CD4-positive, alpha-beta T cell treated with Interleukin-15 for 4 hours (primary cell): ENCODE measurements at places on chromosomes 2 and 18.
A peak's percentile ranks its signal among the peaks of the same experiment; 100 is the strongest.

- DNase-seq, result no peak
Measured at GRCh38 chr2:28469947-28470535, 25.8 kb upstream of the PLB1 start.

DNA sequence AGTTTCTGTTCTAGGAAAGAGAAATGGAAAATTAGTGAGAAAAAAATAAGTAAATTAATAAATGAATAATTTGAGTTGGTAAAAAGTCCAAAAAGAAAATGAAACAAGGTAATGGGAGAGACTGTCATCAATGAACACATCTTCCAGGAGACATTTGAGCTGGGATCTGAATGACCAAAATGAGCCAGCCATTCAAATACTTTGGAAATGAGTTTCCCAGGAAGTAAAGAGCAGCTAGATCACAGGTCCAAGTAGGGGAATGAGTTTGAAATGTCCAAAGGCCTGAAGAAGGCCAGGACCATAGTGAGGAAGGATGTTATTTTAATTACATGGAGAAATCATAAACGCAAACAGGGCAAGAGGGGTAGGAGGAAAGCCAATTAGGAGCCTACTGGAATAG is 6.6 kb upstream of the DNAH7 start:
- DNase-seq, result no peak

DNA sequence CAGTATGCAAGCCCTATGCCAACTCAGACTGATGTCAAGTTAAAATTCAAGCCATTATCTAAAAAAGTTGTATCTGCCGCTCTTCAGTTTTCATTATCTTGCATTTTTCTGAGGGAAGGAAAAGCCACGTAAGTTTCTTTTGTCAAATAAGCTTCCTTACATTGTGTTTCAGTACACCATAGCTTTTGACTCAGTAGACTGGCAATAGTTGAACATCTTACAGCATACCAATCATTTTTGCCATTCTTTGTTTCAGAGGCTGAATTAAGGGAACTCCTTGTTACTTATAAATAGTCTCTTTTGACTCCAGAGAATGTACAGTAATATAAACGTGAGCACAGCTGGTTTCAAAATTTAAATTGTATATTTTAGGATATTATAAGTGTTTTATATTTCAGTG is 120.6 kb downstream of the EHBP1 start:
- DNase-seq, result no peak

GRCh38 chr2:36663295-36663694 is 33.2 kb upstream of the VIT start:
- DNase-seq, result no peak

DNA sequence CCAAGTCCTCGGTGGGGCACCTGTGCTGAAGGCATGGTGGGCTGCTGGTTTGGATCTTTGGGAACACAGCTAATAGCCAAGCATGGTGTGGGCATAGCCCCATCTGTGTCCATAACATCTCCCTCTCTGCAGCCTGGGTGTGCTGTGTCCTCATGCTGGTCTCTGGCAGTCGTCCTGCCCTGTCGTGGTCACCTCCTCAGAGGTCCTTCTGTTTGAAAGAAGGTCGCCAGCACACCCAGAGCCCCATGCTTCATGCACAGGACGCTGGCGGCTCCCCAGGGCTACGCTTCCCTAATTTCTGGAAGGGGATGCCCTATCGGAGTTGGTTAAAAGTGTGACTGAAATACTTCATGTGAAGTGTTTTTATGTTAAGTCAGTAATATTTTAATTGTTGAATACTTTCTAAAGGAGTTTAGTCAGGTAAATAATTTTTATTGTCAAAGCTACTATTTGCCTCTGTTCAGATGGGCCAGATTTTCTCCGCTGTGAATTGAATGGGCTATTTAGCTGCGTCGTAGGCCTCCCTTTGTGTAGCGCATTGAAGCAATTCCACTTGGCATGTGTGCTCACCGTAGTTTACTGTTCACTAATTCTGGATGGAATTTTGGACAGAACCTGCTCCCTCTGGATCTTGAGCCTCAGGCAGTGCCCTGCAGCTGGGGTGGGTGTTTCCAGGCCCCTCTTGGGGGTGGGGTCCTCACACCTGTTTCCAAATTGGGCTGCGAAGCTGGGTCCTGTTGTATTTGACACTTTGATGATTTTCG is 81.9 kb downstream of the WDSUB1 start:
- DNase-seq, result no peak

GRCh38 chr18:54134053-54134452 is 90.4 kb downstream of the MBD2 start:
- no peak for DNase-seq

DNA sequence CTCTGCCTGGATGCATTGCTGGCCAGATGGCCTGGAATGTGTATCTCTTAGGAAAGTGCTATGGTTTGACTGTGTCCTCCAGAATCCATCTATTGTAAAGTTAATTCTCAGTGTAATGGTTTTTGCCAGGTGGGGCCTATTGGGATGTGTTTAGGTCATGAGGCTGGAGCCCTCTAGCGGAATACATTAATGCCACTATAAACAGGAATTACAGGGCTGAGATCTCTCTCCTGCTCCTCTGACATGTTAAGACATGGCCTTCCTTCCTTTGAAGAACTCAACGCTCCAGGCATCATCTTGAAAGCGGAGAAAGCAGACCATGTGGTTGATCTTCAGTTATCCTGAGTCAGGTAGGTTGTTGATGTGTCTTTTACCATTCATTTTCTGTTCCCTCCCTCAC is 276.4 kb downstream of the RPIA start:
- DNase-seq, result no peak

GRCh38 chr18:70732188-70732587 is 443.3 kb downstream of the SOCS6 start:
- DNase-seq, result no peak

DNA sequence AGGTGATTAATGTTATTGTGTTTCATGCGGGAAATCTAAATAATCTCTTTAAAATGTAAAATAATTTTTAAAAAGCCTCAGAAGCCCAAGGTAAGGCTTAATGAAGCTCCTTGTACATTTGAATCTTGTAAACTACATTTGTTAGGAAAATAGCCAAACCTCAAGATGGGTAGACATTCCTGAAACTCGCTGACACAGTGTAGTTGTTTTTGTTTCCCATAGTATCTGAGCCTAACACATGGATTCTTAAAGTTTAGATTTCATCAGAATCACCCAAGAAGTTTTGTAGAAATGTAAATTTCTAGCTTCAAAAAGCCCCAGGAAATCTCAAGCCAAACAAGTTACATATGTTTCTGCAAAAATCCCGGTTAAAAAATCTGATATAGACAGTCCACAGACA is 1221.1 kb upstream of the ACVR2A start:
- DNase-seq, result no peak

GRCh38 chr18:49815927-49816326 is 2.6 kb upstream of the ACAA2 start:
- no peak for DNase-seq

- peak; percentile 17 for DNase-seq
Measured at GRCh38 chr2:70977605-70978205, 725 bp upstream of the ANKRD53 start.

- no peak for DNase-seq
Measured at GRCh38 chr2:64467096-64467843, 13.3 kb downstream of the LGALSL start.

- DNase-seq, result no peak
Measured at GRCh38 chr18:68445668-68446426, 269.1 kb downstream of the TMX3 start.

GRCh38 chr2:36952748-36953197 is 13.6 kb downstream of the STRN start:
- no peak for DNase-seq

- no peak for DNase-seq
Measured at GRCh38 chr2:25814681-25815080, 63.6 kb downstream of the ASXL2 start.

DNA sequence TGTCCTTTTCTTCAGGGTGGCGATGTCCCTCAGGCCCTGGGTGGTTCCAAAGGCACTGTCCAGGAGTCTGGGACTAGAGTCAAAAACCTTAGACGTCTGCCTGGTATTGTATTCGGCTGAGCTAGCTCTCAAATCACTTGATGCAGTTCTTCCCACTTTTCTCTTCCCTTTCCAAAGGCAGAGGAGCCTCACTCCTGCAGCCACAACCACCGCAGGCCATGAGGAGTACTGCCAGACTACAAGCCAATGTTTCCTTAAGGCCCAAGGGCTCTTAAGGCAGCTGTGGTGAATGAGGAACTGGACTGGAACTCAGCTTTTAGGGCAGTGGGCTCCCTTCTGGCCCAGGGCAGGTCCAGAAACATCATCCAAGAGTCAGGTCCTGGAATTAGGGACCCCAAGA is 360.7 kb downstream of the SPAG16 start:
- DNase-seq, result no peak

GRCh38 chr2:200089040-200089755 is 133.8 kb downstream of the MAIP1 start:
- no peak for DNase-seq

DNA sequence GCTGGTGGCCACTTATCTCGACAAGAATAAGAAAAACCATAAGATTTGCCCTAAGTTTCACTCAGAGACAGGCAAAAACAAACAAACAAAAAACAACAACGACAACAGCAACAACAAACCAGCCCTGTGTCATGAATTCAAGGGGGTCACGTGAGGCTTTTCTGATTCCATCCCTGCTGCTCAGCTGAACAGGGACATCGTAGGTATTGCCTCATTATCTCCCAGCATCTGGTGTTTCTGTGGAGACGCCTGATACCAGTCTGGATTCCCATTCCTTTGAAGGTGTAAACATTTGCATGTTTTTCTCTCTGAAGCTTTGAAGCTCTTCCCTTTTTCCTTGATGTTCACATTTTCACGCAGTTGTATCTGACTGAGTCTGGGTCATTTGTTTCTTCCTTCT is 117.4 kb downstream of the KCNF1 start:
- DNase-seq, result no peak

GRCh38 chr18:506264-506663 is 5.8 kb upstream of the COLEC12 start:
- DNase-seq, result no peak

DNA sequence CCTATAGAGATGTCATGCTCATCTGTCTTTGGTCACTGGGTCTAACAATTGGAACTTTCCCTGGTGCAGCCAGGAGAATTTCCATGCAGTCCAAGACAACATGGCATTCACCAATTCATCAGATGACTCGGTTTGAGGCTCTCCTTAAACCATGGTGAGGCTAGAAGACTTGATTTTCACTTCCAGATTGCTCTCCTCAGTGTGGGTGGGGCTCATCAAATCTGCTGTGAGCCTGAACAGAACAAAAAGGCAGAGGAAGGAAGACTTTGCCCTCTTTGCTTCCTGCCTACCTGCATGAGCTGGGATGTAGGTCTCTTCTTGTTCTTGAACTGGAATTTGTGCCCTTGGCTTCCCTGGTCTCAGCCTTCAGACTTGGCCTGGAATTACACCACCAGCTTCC is 203.4 kb upstream of the TRIB2 start:
- no peak for DNase-seq

- DNase-seq, result no peak
Measured at GRCh38 chr2:42492691-42493467, 903 bp downstream of the KCNG3 start.

DNA sequence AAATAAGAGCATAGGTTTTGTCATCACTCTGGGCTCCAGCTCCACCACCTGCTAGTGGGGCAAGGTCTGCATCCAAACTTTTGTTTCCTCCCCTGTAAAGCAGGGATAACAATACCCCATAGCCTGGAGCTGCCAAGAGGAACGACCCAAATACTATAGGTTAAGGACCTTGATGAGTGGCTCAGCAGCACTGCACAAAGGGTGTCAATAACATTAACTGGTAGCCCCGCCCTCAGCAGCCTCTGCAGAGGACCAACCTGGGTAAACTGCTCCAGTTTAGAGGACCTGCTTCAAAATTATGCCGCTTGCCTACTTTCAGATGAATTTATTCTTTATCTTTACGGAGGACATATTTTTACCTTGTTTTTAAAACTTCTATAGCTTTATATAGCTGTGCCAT is 65.8 kb upstream of the RIOK3 start:
- DNase-seq, result no peak

DNA sequence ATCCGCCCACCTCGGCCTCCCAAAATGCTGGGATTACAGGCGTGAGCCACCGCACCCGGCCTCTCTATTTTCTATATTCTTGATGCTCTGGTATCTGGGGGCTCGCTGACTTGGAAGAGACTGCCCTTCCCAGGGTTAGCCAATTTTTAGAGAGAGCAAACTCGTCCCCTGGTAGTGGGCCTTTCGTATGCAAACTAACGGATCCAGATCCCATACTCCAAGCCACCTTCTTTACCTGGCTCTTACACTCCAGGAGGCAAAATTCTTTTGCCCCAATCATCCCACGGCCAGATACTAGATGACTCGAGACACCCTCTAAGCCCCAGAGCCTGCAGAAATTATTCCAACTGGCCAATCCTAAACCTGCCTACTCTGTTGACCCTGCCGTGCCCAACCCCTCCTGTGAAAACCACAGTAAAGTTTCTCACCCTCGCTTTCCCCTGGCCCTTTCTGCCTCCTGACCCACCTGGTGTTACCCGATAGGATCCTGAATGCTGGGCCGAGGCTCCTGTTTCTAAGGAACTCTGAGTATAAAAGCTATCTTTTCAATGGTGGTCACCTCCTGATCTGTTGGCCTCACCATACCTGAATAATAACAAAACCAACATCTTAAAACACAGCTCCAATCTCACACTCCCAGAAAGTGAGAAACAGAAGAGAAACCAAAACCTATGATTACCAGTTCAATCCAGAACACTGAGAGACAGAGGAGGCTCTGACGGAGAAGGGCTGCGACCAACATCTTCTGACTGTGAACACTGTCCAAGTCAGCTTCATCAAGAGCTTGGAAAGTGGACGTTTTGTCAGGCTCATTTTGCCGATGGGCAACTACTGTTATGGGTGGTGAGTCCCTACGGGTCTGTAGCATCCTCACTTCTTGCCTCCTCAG is 57.6 kb upstream of the ZNF532 start:
- no peak for DNase-seq

DNA sequence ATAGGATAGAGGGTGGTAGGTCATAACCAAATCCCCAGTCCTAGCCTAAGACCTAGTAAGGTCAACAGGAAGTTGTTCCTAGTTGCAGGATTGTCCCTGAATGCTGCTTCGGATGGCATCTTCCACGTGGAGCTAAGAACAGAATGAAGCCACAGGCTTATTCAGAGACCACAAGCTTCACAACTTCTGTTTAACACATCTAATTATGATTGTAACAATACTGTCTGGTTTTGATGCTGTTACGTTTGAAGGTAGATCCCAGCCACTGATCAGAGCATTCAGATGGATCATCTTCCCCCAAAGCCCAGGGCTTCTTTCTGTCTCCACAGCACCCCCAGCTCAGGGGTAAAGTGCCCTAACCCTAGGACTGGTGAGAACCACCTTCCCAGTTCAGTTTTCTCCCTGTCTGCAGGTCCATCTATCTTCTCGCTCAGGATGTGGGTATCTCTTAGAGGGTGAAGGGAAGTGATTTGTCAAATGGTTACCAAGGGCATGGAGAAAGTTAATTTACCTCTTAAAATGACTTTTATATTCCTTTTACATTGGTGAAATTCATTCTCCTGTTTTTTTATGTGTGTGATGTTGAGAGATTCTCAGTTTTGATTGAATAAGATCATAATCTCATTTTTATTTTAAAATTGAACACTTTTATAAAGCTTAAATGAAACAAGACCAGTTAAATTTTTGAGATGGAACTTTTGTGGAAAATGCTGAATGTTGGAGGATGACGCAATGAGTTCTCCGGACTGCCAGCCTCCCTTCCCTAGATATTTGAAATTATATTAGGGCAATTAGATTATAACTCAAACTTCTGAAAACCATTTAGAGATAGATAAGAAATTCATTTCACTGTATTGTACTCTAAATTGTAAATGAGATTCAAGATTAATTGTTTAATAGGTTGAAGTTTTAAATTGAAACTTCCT is 66.5 kb downstream of the RHBDD1 start:
- no peak for DNase-seq
